ENCODE measurements at places on chromosomes 6 and 20.

- DNase-seq, result no peak
Measured at GRCh38 chr20:52896348-52896747, 75.8 kb upstream of the TSHZ2 start.

- no peak for DNase-seq
Measured at GRCh38 chr20:48585061-48585870, 242.5 kb downstream of the PREX1 start.

DNA sequence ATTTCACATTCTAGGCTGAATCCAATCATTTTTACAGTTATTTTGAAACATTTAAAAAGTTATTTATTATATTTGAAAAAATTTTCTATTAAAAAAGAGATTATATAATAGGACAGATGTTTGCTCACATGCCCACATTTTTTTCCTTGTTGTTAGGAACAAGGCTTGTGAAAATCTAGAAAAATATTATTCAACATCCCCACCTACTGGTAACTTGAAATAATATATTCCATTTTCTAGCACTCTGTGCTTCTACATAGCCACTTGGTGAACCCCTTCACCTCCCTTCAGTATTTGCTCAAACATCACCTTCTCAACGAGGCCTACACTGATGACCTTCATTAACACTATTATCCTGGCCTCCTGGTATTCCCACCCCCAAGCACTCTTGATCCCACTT is 18.3 kb upstream of the GPRC6A start:
- DNase-seq, result peak; percentile 73

GRCh38 chr20:19934792-19935491 is 82.2 kb upstream of the NAA20 start:
- DNase-seq, result peak; percentile 93

DNA sequence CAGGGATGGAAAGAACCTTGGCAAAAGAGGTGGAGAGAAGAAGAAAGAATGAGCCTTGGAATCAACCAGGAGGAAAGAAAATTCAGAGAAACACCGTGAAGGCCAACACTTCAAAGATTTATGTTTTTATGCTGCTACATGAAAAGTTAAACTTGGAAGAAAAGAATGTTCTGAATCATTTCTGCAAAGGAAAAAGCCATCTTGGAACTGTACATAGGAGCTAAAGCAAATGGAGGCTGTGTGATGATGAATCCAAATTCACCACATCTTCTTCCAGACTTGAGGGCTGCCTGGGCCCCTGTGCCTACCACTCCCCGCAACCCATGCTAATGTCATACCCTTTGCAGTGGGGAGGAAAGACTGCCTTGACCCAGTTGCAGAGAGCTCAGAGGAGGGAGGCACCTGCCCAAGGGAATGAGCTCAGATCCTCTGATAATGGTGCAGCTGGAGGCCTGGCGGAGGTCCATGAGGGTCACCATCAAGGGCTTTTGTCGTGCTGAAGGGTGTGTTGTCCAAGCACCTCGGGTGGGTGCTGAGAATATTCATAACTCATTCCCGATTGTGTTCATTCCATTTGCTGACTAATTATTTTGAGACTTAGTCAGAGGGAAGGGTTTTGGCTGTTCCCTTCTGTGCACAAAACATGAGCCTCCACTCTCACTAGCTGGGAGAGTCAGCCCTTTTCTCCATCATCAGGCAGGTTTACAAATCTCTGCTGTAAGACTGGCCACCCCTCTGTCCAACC is 245.8 kb upstream of the JAG1 start:
- DNase-seq, result no peak

- peak; percentile 61 for DNase-seq
Measured at GRCh38 chr6:30618270-30618797, 694 bp downstream of the MRPS18B start.

DNA sequence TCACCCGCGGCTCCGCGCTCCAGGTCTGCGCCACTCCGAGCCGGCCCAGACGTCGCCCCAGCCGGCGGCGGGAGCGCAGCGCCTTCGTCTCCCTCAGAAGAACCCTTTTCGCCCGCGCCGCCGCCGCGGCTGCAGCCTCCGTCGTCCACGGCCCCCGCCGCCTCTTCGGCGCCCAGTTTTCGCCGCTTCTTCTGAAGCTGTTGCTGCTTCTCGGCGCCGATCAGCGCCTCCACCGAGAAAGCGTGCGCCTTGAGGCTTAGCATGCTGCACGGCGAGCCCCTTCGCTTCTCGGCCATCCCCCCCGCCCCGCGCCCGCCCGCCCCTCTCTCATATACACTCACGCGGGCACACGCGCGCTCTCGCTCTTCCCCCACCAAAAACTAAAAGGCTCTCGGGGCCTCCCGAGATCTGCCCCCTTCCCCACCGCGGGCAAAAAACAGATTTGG is 489 bp downstream of the TBX18 start:
- DNase-seq, result peak; percentile 84

- no peak for DNase-seq
Measured at GRCh38 chr20:13002251-13002650, 6.5 kb upstream of the SPTLC3 start.

DNA sequence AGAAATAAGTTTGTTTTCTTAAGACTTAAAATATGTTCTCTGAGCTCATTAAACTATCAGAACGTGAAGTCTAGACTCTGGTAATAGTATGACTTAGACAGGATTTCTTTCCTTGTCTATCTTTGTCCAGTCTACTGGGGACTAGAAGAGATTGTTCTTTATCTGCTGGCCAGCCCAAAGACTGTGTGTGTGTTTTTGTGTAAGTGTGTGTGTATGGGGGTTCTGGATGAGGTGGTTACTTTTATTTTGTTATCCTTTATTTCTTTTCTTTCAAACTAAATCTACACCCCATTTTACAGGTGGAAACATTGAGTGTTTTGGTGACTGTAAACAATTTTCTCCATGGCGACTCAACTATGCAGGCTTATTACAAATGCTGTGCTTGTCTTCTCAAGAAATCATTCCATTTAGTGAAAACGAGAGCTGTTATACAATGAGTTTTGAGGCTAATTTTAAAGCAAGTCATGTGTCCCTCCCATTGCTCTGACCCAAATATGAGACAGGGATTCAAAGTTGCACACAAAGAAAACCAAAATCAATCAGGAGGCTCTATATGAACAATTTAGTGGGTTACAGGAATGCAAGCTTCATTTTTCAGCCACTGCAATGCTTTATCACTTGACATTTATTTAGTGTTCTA is 97.6 kb downstream of the ELOVL5 start:
- no peak for DNase-seq

DNA sequence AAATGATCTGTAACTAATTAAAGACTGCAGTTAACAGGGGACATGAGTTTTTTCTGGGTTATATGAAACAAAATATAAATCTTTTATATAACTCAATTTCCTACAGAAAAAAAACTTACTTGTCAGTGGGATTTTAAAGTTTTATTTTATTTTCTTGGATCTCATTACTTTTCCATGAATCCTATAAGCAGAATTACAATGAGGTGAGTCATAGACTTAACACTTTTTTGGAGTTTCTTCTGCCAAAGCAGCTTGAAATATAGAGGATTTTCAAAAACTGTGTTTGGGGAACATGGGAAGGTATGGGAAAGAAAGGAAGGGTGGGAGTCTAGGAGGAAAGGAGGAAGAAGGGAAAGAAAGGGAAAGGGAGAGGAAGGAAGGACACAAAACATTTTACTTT is 130.7 kb downstream of the AIG1 start:
- no peak for DNase-seq

DNA sequence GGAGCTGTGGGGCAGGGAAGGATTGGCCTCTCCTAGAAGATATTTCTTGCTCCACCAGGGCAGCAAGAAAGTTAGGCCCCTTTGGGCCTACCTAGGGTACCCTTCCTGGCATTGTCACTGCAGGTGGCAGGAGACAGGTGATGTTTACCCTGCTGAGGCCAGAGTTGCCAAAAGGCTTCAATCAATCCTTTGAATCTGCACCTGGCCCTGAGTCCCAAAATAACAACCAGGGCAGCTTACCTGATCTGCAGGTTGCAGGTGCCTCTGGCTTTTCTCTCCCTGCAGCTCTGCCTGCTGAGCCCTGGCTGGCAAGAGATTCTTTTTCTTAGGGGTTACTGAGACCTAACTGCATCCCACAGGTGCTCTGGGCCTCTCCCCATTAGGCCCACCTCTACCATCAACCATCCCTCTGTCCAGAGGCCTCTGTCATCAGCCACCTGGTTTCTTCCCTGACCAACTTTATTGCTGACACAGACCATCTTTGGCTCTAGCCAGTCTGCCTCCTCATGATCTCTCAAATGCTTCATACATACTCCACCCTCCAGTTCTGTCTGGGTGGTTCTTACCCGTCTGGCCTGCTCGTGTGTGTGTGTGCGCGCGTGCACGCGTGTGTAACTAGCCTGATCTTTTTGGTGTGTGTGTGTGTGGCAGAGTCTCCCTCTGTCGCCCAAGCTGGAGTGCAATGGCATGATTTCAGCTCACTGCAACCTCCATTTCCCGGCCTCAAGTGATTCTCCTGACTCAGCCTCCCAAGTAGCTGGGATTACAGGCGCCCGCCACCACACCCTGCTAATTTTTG is 13.7 kb downstream of the BCL2L1 start:
- peak; percentile 96 for DNase-seq

DNA sequence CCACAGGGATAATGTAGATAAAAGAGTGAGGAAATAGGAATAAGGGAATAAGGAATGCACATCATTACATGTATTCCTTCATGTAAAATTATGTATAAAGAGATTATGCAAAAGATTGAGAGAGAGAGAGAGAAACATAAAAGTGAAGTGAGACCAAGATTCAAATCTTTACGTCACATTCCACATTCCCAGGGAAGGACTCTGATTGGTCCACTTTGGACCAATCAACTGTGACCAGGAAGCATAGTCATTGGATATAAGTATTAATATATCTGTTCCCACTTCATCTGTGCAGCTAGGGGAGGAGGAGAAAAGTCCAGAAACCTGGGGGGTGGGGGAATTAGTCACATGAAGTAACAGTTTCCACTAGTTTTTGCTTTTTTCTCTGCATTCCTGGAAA is 66.4 kb downstream of the SLC2A10 start:
- no peak for DNase-seq

DNA sequence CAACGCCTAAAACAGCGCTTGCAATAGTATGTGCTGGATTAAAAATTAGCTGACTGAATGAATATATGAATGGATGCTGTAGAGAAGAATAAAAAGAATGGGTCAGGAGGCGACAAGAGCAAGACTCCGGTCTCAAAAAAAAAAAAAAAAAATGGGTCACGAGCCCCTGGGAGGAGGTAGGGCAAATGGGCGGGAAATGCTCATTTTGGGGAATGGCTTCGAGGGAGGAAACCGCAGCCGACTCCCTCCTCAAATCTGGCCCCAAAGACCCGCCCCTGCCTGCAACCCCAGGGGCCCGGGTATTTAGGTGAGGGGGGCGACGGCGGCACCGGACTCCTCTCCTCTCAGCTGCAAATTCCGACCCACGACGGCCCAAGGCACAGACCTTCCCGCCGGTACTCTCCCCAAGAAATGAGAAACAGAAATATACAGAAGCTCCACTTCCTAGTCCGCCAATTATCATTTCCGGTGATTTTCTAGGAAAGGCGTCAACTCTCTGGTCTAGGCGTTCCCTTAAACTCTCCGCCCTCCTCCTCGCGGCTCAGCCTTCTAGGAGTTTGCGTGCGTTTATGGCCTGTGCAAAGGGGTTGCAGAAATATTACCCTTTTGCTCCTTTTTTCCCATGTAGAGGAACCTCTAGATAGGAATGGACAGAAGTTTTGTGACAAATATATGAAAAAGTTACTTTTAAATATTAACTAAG is at the start of gene ZNF311:
ZNF311 (minus strand) TSS at position 133 of the 703 bp plus-strand sequence. CDS start 1,361 bp downstream, outside the sequence.
- peak; percentile 89 for DNase-seq

DNA sequence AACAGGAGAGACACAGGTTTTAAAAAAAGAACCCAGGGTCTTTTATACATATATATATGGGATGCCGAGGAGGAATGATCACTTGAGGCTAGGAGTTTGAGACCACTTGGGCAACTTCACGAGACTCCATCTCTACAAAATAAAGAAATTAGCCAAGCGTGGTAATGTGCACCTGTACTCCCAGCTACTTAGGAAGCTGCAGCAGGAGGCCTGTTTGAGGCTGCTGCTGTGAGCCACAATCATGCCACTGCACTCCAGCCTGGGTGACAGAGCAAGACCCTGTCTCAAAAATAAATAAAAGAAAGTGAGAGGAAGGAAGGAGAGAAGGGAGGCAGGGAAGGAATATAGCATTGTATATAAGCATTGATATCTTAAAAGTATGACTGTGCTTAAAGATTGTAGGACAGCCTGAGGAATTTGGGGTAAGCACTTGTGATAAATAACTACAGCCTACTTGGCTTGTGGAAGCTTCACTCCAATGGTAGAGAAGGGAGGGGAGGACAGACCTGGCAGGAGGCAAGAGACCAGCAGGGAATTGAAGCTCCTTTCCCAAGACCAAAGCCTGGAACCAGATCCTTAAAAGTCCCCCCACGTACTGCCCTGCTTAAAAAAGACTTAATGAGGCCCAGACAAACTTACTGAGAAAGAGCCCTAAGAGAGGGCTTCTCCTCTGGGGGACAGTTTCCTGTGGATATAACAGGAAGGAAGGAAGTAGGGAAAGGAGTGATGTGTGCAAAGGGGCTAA is 2.5 kb upstream of the SNTA1 start:
- no peak for DNase-seq

DNA sequence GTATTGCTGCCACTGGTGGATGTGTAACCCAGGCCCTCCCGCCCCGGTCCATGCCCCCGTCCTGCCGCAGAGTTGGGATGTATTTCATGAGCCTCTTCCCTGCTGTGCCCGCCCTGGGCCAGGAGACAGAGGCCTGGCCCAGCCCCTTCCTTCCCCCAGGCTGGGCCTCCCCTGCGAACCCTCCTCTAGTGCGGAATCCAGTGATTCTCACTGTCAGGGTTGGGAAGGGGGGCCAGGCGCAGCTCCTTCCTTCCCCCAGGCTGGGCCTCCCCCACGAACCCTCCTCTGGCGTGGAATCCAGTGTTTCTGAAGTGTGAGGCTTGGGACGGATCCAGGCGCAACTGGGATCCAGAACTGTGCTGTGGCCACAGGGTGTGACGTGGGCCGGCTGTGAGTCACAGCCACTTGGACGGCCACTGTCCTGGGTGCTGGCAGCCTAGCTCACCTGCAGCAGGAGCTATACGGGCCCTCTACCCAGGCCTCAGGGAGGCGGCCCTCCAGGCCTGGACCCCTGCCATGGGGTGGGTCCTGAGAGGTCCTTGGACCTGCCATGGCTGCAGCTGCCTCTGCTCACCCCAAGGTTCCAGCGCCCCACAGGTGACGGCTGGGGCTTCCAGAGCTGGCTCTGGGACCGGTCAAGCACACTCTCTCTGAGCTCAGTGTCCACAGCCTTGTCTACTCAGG is 28.3 kb downstream of the COL20A1 start:
- DNase-seq, result no peak

GRCh38 chr6:159061805-159062563 is 17.2 kb upstream of the TAGAP start:
- DNase-seq, result no peak

GRCh38 chr6:159979136-159979874 is 10.4 kb downstream of the IGF2R start:
- peak; percentile 75 for DNase-seq

- no peak for DNase-seq
Measured at GRCh38 chr6:150273457-150274309, 95.1 kb upstream of the IYD start.

- no peak for DNase-seq
Measured at GRCh38 chr20:61742097-61742825, 323.4 kb downstream of the TAF4 start.
